ENCODE measurements at places on chromosomes 13 and 19.

DNA sequence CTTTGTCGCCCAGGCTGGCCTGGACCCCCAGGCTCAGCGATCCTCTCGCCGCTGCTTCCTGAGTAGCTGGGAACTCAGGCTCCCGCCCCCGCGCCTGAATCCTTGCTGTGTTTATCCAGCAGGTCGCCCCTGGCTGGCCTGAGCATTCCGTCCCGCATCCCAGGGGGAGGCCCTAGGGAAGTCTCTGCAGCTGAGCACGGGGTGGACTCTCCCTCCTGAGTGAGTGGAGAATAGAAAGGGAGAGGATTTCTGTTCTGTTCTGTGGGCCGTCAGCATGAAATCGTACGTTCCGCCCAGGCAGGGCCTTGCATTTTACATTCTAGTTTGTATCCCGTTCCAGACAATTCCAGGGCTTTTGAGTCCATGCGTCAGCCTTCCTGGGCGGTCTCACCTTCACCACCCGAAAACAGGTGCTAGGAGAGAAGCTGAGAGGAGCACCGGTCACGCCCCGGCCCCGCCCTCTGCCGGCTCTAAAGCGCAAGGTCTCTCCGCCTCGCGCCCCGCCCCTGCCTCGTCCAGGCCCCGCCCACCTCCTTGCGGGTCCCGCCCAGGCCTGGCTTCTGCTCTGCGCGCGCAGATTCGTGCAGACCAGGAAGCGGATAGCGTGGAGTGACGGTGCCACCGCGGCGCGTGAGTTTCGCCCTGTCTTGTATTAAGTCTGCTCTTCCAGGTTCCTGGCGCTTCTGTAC lies at the start of gene ZNF761:
Gene ZNF761, plus strand, starts transcription at position 586 of the 689 bp plus-strand sequence. CDS start 15,285 bp downstream, outside the sequence.
- DNase-seq, result peak; percentile 86

- no peak for DNase-seq
Measured at GRCh38 chr19:2634228-2634951, 68.1 kb downstream of the GNG7 start.

DNA sequence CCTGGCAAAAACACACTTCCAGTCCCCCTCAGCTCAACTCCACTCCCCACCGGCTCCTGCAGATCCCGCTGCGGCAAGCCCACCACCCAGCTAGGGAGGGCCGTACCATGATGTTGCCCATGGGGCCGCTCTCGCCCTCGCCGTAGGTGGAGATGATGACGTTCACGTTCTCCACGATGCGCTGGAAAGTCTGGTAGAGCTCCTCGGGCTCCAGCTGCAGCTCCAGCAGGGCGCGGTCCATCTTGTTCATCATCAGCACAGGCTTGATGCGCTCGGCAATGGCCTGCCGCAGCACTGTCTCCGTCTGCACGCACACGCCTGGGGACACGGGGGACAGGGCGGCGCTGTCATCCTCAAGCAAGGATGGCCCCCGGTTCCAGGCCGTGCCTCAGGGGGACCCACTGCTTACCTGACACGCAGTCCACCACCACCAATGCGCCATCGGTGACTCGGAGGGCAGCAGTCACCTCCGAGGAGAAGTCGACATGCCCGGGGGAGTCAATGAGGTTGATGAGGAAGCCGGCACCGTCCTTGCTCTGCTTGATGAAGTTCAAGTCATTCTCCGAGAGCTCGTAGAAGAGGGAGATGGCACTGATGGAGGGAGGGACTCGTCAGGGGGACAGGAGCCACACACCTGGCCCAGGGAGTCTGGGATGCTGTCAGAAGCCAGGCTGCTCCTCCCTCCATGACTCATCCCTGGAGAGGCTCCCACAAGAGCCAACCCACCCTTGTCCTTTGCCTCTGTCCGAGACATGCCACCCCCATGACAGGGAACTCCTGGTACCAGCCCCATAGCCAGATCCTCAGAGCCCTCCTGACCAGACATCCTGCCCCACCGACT lies 2.3 kb downstream of the EEF2 start:
- no peak for DNase-seq

DNA sequence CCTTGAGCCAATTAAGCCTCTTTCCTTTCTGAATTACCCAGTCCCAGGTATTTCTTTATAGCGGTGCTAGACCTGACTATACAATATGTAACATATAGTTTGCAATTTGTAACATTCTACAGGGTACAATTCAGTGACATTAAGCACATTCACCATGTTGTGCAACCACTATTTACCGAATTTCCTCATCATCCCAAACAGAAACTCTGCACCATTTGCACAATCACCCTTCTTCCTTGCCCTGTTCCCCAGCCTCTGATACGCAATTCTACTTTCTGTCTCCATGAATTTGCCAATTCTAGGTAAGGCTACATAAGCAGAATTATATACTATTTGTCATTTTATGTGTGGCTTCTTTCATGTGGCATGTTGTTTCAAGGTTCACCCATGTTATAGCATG lies 13.7 kb upstream of the SIGLEC10 start:
- no peak for DNase-seq

- DNase-seq, result no peak
Measured at GRCh38 chr13:33108620-33109019, 92.4 kb downstream of the KL start.

DNA sequence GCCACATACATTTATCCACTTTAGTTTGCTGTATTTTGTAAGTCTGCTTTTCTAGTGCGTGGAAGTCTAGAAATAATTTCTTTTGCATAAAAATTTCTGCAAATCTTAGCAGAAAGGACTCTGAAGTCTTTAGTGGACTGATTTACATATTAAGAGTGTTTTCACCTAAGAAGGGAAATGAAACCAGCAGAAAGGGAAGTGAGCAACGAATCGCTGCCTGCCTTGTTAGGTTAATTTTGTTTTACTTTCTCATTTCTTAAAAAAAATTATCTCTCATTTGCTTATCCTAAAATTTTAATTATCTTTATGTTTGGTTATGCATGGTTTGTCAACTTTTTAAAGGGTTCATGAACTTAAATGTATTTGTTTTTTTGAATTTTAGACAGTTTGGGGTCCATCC lies 767 bp upstream of the GPR18 start:
- no peak for DNase-seq

DNA sequence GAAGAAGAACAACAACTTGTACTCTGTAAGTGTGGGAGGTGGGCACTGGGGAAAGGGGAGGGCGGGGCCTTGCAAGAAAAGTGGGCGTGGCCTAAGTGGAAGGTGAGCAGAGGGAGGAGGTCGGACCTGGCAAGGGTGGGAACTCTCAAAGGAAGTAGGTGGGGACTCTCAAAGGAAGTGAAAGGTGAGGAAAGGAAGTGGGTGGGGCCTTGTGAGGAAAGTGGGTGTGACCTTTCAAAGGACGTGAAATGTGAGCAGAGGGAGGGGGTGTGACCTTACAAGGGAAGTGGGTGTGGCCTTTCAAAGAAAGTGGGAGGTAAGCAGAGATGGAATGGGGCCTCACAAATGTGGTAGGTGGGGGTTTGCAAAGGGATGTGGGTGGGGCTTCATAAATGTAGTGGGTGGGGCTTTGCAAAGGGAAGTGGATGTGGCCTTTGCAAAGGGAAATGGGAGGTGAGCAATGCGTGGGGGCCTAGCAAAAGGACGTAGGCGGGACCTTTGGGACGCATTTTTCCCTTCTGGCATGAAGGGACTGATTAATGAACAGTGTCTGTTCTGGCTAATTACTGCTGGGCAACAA lies 25.9 kb downstream of the ACSBG2 start:
- DNase-seq, result peak; percentile 40

- DNase-seq, result no peak
Measured at GRCh38 chr13:42717176-42717575, 64.2 kb upstream of the FAM216B start.

GRCh38 chr19:48629599-48630295 lies 7.4 kb downstream of the DBP start:
- DNase-seq, result peak; percentile 58

- no peak for DNase-seq
Measured at GRCh38 chr19:30253581-30253996, 118.6 kb upstream of the ZNF536 start.

- DNase-seq, result no peak
Measured at GRCh38 chr19:55649268-55650125, 1.5 kb downstream of the CCDC106 start.
